ENCODE measurements at places on chromosomes 7 and 10.

- no peak for DNase-seq
Measured at GRCh38 chr10:31557854-31558253, 238.8 kb downstream of the ZEB1 start.

GRCh38 chr7:4655896-4656295 lies 26.2 kb upstream of the FOXK1 start:
- no peak for DNase-seq

- no peak for DNase-seq
Measured at GRCh38 chr10:14673189-14673861, 101.4 kb downstream of the FAM107B start.

- no peak for DNase-seq
Measured at GRCh38 chr7:1257863-1258262, 25.2 kb downstream of the UNCX start.

DNA sequence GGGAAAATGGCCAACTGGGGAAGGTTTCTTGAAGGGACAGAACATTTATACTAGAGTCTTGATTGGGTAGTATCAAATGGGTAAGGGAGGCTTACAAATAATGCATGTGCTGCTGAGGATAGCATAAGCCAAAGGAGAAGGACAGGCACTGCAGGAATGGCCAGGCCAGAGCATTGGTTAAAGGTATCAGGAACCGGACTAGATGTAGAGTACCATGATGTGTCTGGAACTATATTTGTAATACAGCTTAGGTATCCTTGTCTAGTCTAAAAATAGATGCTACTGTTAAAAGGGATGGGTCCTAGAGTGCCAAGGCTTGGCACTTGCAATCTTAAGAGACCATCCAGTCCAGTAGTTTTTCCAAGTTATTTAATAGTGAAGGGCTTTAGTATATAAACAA lies 20.3 kb downstream of the TMEM243 start:
- DNase-seq = no peak

DNA sequence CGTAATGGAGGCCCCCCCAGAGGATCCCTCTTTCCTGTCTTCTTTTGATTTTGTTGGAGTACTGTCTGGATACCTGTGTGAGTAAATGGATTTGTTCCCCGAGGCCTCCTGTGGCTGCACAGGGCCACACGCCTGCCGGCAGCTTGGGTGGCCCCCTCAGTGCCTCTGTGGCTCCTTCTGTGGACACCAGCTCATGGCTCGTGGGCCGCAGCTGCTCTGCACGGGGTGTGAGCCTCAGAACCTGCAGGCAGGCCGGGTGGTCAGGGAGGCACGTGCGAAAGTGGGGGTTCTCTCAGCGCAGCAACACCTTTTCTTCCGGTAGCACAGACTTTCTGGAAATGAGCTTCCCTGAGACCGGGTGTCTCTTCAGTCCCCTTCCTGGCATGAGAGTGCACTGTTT lies 70.3 kb downstream of the WDR37 start:
- no peak for DNase-seq

DNA sequence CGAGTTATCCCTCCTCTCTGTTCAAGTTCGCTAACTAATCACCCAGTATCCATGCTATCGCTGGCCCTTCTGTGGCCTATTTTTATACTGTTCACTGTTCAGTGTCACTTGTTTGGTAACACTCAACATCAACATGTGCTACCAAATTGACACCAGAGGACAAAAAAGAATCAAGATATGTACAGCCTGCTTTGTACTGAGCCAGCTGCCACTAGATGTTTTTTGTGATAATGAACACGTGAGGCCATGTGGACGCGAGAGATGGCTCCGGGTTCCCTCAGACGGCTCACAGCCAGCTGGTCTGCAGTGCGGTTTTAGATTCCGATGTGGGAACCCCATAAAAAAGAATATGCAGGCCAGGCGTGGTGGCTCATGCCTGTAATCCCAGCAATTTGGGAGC lies 21.2 kb downstream of the CAV1 start:
- no peak for DNase-seq

DNA sequence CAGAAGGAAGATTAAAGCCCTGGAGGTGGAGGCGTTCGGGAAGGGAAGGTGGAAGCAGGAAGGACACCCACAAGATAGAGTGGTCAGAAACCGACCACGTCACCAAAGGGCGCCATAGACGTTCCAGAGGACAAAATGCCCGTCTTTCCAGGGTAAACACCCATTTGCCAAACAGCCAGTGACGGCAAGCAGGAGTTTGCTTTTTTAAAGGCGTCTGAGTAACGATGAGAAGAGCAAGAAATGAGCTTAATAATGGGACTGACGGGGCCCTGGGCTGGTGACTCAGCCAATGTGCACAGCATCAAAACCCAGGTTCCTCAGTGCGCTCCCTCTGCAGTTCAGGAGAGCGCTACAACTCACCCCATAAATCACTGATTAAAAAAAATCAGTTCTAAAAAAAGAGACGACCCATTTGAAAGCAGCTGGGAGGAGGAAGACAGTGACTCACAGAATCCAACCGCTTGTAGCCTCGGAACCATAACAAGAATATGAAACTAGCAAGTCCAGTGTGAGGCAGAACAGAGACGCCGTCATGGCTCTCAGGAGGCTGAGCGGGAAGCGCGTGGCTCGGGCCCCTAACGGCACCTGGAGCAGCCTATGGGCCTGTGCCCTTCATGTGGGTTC lies 5.9 kb downstream of the DIP2C start:
- DNase-seq = no peak

DNA sequence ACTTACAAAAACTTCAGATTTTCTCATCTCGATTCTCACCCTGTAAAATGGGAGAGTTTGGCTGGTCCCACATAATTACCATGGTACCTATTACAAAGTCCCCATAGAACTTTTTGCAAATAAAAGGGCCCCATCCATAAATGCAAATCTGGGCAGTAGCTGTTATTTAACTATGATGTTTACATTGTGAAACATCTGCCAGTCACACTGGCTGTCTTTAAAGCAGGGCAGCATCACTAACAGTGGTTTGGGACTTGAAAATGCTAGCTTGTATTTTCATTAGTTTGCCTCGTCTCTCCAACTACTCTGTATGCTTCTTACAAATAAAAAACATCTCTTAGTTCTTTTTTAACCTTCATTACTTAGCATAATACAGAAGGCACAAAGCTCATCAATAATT lies 240.7 kb downstream of the FZD1 start:
- no peak for DNase-seq

DNA sequence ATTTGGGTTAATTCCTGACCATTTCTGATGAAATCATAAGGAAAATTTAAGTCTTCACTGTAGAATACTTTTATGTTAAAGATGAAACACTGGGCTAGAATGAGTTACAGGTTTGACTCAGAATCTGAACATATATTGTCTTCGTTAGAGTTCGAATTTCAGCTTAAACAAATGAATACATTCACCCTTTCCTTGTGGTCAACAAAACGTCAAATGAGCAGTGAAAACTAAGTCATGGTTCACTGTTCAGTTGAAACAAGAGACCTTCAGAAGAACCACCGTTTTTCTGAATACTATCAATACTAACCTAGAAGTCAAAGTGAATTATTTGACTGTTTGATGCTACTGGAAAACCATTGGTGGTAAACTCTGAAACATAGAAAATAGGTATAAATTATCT lies 235.2 kb upstream of the ZWINT start:
- no peak for DNase-seq

DNA sequence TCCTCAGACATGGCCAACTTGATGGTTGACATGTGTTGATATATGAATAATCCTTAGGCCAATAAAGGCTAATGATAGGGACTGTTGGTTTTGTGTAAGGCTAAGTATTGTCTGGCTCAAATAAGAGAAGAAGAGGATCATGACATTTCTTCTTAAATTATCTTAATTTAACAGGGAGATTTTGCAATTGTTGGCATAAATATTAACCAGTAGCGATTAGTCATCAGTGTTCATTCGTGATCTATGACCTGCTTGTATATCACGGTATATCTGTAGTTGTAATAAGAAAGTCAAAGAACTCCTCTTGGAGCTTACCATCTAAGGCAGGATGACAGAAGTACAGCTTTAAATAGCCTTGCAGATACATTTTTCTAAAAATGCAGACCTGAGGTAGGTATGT lies 196.4 kb downstream of the CREB5 start:
- no peak for DNase-seq

DNA sequence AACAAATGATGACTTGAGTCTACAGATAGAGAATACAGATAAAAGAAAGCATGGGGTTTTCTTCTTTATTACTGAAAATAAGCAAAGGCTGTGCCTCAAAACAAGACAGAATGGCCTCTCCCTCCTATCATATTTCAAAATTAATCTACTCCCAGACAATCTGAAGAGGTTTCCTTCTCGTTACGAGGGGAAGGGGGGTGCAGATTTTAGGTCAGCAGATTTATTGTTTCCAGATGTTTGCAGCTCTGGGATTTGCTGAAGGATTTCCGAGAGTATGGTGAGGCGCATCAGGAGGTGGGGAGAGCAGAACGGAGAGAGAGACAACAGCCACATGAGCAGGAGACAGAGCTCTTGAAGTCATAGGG lies 89.8 kb downstream of the KIAA1549 start:
- DNase-seq = no peak

DNA sequence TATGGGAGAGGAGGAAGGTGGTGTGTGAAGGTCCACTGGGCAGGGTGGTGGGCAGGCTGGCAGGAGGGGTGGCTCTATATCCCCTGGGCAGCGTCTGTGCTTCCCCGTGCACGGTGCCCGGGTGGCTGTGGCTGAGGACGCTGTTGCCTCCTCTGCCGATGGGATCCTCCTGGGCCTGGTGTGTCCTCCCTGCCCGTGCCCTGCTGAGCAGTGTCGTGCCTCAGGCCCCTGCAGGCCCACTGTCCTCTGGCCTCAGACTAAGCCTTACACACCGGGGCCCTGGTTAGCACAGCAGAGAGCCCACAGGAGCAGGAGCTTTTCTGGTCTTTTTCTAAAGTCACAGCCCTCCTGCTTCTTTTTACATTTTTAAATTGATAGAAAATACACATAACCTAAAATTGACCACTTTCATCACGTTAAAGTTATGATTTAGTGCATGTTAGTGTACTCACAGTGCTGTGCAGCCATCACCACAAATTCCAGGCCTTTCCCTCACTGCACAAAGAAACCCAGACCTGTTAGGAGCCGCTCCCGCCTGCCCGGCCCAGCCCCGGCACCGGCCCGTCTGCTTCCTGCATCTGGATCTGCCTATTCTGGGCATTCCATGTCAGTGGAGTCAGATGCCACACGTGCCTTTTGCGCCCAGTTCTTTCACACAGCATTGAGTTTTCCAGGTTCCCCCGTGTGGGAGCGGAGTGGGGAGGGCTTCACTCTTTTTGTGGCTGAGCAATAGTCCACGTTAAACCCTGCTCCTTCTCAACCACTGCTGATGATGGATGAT lies 19.4 kb downstream of the PFKFB3 start:
- DNase-seq = no peak

DNA sequence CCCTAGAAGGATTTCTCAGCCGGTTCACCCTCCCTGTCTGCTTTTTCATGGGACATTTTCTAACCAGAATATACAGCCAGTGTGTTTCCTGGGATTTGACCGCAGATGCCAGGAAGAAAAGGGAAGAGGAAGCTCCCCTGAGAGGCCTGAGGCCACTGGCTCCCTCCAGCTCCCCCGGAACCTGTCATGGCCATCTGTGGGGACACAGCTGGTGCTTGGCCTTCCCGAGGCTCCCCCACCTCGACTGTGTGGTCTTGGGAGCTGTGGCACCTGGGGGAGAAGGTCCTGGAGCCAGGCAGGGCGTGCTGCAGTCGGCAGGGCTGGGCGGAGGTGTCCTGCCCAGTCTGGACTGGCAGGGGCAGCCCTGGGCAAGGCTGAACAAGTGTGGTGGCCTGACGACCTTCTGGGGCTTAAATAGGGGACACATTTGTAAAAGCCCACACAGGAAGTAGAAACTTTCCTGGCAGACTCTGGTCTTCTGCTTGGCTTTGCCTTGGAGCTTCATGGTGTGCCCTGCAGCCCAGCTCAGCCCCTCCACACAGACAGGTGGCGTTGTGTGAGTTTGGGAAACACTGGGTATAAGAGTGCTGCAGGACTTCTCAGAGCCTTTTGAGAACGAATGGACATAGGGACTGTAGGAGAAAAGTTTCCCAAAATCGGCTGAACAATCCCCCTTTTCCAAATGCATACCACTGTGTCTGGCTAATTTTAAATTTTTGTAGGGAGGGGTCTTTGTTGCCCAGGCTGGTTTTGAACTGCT lies 6.8 kb downstream of the BRI3 start:
- no peak for DNase-seq

- DNase-seq = no peak
Measured at GRCh38 chr10:83542774-83543411, 596.4 kb upstream of the GHITM start.

- DNase-seq = no peak
Measured at GRCh38 chr10:80471001-80471400, 16.9 kb downstream of the TSPAN14 start.

- DNase-seq = no peak
Measured at GRCh38 chr7:147990942-147991341, 599.6 kb upstream of the C7orf33 start.

GRCh38 chr7:150879345-150879744 lies 27.0 kb downstream of the AOC1 start:
- DNase-seq = no peak

GRCh38 chr7:128017862-128018845 lies 13.1 kb downstream of the LRRC4 start:
- DNase-seq = no peak

GRCh38 chr10:71475243-71475871 lies 78.6 kb downstream of the CDH23 start:
- DNase-seq = peak; percentile 53

GRCh38 chr10:113983552-113983951 lies 60.1 kb upstream of the ADRB1 start:
- no peak for DNase-seq

GRCh38 chr10:93408783-93409182 lies 73.4 kb downstream of the MYOF start:
- DNase-seq = no peak

- no peak for DNase-seq
Measured at GRCh38 chr7:3217166-3217565, 83.9 kb upstream of the SDK1 start.

DNA sequence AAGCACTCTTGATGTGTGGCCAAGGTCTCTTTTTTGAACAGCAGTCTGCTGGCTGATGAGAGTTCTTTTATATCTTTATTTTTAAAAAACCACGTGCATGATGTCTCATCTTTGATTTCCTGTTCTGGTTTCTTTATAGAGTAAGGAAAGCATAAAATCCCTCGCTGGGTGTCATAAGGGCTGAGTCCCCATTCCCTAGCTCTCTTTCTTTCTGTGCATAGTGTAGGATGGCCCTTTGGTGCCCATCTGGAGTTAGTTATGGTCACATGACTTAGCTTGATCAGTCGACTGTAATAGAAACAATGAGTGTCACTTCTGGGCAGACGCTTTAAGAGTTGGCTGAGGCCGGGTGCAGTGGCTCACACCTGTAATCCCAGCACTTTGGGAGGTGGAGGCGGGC lies 38.5 kb downstream of the GHRHR start:
- no peak for DNase-seq

DNA sequence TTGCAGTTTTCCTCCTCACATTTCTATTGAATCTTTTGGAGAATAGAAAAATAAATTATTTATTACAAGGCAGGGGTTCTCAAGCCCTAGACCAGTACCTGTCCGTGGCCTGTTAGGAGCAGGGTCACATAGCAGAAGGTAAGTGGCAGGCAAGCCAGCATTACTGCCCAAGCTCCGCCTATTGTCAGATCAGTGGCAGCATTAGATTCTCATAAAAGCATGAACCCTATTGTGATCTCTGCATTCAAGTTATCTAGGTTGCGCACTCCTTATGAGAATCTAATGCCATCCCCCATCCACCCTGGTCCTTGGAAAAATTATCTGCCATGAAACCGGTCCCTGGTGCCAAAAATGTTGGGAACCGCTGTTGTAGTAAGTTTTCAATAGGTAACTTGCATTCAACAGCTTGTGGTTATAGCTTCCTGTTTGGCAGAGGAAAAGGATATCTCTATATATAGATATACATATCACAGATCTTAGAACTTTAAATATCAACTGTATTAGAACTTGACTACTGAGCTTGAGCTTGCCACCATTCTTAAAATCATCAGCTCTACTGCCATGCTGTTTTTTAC lies 165.1 kb downstream of the AHR start:
- DNase-seq = no peak
